ENCODE measurements at places on chromosomes 12 and 14. TPM values are rescaled to one million over a fixed set of nuclear protein-coding genes. Genes with fewer than 3 reads are reported as not detected.

The RDH12 gene
- total RNA-seq, result not detected

The C1QL4 gene
- not detected for total RNA-seq

- DNase-seq, result no peak
Measured at GRCh38 chr12:54019924-54020590, 8.2 kb upstream of the HOXC6 start.

DNA sequence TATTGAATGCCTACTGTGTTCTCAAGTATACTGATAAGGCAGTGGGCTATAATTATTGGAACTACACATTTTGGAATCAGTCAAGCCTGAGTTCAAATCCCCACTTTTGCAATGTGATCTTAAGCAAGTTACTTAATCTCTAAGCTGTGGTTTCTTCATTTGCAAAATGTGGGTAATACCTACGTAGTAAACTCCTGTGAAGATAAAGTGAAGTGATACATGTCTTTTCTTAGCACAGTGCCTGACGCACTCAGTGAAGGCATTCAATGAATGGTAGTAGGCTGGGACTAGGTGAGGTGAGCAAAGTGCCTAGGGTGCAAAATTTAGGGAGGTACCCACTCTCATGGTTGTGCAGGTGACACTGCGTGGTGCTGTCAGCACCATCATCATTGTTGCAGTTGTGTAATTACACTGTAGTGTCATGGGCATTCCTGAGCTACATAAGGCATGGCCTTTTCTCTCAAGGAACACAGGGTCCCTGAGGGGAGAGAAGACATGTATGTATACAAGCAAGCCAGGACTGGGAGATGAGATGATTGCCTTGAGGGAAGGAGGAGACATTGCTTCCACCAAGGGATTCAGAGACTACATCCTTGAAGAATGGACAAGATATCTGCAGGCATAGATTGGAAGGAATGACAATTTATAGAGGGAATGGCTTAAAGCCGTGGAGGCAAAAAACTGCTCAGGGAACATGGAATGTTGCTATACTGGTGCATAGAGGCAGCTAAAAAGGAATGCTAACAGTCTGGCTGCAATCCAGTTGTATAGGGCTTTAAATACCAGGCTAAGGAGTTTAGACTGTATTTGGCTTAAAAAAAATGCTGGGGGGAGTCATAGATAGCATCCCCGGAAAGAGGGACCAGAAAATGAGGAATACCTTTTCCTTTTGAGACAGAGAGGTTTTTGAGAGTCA is 129.2 kb upstream of the ARHGAP5 start:
- DNase-seq, result no peak

- no peak for DNase-seq
Measured at GRCh38 chr12:55610598-55610997, 26.1 kb upstream of the OR10P1 start.

GRCh38 chr12:7068994-7069346 is 8.5 kb downstream of the C1S start:
- no peak for DNase-seq

DNA sequence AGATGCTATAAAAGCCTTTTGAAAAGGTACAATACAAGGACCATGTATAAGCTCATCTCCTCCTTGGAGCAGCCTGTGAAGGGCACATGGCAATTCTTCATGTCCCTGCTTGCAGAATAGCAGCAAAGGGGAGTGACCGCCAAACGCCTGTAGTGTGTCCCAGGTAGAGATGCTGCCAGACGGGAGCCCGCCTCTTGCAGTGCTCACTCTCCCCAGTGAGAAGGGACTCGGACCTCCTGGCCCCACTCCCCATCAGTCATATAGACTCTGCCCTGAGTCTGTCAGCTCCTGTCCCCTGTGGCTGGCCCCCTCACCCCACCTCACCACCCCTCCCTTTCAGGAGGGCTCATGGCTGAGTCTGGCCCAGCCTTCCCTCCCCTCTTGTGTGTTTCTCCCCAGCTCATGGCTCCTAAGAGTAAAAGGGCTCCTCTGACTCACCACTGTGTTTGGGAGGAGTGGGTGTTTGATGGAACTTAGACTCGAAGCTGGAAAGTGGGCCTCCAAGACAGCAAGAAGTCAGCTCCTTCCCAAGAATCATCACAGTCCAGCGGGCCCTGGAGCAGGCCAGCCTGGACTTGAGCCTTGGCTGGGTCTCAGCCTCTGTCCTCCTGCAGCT is 40.9 kb downstream of the DEGS2 start:
- no peak for DNase-seq

DNA sequence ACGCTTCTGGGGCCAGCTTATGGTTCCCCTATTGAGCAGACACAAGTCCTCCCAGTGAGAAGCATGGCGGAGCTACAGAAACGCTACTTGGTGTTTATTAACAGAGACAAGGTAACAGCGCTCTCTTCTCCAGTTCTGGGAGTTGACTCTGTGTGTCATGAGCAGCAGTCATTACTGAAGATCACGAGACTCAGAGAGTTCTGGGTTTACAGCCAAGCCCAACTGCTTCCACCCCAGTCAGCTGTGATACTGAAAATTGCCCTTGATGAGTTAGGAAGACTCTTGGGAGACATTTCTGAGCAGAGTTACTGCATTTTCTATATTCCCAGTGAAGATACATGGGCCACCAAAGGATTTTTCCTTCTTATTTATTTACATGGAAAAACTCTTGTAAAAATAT is 48.6 kb downstream of the CFAP251 start:
- no peak for DNase-seq

DNA sequence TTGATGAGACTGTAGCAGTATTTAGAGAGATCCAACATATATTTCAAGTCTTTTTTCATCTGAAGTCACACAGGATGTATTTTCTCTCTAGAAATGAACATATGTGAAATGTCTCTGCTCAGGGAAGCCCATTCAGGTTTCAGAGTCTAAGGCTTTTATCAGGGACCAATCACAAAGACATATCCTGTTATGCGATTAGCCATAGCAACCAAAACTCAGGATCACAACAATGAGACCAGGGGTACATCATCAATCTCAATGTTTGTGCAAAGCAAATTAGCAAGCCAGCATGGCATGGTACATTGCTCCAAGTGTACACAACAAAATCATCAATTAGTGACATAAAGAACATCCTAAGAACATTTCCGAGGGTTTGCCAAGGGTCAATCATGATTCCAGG is 99.2 kb upstream of the AMN1 start:
- no peak for DNase-seq

DNA sequence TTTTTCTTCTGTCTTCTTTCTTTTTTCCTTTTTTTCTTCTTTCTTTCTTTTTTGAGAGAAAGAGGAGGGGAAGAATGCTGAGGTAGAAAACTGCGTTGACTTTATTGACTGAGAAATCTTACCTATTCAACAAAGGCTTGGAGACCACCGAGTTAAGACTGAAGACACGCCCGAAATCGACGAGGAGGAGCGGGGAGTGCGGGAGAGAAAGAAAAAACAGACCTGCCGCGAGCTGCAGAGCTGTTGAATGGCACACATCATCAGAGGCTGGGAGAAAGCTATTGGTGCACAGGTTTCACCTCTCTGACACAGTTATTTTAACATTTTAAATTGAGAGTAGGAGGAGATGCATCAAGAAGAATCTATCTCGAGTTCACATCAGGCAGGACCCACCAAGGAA is 5.1 kb downstream of the ASCL1 start:
- DNase-seq, result no peak

- DNase-seq, result no peak
Measured at GRCh38 chr12:88662093-88662492, 81.8 kb upstream of the KITLG start.

- DNase-seq, result no peak
Measured at GRCh38 chr12:54163147-54163546, 25.6 kb downstream of the SMUG1 start.

- no peak for DNase-seq
Measured at GRCh38 chr12:4064008-4064407, 190.8 kb upstream of the PARP11 start.
